Chondrocyte (in vitro differentiated cells): ENCODE measurements at places on chromosomes 3 and 15.

DNA sequence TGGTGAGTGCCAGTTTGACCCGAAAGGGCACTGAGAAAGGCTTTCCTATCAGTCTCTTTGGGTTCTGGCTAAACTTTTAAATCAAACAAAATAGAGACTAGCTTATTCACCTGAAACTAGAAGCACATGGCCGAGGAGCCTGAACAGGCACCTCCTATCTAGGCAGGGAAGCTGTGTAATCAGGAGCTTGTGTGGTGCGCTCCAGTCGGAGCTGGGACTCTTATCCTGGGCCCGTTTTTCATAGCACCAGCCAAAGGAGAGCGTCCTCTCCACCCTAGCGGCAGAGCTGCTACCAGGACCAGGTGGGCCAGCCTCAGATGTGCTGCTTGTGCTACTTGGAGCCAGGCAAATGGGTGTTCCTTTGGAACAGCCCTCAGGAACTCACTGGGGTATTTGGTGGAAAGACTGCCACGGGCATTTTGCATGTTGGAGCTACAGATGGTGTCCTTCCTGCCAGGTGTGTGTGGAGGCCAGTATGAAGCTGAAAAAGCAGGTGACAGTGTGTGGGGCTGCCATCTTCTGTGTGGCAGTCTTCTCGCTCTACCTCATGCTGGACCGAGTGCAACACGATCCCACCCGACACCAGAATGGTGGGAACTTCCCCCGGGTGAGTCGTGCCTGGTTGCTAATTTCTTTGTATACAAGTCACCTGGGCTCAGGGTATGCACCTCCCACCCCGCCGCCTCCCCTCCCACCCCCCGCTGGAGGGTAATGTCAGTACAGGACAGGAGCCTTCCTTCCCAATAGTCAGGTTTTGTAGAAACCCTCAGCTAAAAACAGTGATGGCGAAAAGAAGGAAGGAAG, 833 bp downstream of the MAN2A2 start:
- DNase-seq = no peak

DNA sequence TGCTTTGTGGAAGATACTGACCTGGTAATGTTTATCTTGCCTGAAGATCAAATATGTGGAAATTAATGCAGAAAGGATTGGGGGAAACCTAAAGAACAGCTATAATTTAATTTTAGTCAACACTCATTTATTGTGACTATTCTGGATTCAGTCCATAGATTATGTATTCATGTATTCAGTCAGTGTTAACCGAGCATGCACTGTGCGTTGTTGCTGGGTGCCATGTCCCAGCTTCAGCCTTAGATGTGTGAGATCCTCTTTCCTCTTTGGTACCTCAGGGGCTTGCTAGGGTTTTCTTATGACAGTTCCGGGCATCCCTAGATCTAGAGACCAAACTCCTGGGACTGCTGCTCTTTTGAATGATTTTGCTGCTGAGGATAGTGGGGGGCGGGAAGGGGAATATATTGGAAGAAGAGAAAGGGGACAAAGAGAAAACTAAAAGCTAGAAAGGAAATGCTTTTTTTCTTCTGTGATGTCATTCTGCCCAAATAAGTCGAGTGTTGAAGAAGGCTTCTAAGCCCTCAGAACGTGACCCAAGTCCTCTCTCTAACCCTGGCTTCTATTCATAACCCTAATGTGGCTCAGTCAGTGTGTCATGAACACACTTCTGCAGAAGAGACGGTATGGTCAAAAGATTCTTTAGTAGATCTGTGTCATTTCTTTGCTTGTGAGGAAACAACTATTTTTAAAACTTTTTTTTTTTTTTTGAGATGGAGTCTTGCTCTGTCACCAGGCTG, 33.5 kb downstream of the STARD9 start:
- DNase-seq = no peak

GRCh38 chr3:5123937-5124336, 1.8 kb downstream of the ARL8B start:
- DNase-seq = no peak

- no peak for DNase-seq
Observed at GRCh38 chr15:62878070-62878469, 164.5 kb upstream of the TPM1 start.

DNA sequence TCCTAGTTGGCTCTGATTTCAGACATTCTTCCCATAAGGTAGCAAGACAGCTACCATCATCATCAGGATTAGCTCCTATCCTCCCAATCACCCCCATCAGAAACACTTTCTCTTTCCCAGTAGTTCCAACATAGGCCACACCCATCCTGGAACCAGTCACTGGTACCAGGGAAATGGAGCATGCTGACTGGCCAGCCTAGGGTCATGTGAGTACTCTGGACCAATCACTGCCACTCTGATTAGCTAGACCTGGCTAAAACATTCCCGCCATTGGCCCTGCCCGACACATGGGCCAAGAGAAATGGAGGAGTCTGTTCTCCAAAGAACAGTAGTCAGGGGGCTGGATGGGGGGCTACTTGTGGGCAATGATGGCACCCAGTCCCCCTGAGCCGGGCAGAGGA, 12.4 kb downstream of the EFCC1 start:
- no peak for DNase-seq

GRCh38 chr3:152383136-152383606, 114.4 kb downstream of the MBNL1 start:
- DNase-seq = no peak

GRCh38 chr15:59994888-59995557, 9.1 kb upstream of the FOXB1 start:
- DNase-seq = no peak

DNA sequence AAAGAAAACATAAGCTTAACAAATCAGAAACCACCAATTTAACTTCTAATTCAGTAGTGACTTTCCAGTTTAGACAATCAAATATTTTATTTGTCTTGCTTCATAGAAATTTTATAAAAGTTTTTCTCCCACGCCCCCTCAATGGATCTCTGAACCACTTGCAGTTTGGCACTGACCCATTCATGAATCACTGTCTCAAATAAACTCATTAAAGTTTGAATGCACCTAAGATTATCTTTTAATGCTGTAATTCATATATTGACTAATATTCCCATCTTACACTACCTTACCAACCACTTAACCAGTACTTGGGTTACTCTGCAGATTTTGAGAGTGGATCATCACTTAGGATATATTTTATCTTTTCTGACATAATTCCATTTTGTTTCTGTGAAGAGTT, 880.2 kb downstream of the OTOL1 start:
- no peak for DNase-seq

GRCh38 chr15:100650685-100651084, 48.3 kb downstream of the ASB7 start:
- DNase-seq = no peak

DNA sequence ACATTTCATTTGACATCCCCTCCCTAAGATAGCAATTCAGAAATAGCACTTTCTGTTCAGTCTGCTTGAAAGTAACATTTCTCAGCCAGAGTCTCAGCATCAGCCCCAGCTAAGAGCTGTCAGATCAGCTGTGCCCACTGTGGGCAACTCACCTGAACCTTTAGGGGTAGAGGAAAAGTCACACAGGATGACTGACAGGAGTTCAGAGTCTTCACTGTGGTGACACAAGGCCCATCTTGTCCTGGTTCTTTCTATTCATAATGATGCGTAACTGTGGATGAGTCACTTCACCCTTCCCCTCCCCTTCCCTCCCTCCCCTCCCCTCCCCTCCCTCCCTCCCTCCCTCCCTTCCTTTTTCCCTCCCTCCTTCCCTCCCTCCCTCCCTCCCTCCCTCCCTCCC, 96.1 kb upstream of the RASGRP1 start:
- DNase-seq = no peak

DNA sequence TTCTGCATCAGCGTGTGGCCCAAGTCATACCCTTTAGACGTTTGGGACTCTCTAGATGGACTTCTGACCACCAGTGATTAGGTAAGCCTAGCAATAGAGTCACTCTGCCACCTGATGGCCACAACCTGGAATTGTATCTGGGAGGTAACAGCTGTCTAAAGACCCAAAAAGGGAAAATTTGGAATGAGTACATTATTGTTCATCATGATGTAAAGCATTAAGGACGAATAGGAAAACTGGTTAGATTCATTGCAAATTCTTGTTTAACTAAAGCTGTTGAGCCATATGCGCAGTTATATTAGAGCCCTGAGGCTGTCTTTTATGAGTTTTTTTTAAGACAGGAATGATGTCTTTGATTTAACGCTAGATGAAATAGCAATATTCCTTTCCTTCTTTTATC, 63.6 kb downstream of the FAM81A start:
- no peak for DNase-seq

DNA sequence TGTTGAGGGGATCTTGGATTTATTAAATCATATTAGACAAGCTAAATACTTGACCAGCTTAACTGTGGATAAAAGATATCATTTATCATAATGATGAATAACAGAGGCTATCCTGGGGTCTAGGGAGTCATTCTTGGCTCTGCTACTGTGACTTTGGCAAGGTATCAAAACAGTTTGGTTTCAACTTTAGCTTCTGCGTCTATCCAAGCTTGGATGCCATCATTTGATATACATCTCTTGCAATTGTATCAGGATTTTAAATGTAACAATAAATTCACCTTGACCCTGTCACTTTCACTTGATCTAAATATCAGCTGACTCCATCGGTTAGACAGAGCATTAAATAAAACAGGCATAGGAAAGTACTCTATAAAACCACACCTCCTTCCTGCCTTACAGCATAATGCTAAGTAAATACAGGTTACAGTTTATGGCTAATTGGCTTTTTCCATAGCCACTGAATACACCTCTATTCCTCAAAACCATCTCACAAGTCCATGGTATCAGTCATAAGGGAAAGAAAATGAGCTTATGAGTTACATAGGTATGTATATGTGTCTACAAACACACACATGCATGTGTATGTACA, 262.9 kb downstream of the CTNNB1 start:
- no peak for DNase-seq

- no peak for DNase-seq
Observed at GRCh38 chr3:155385896-155386625, 92.6 kb upstream of the STRIT1 start.
